WTC11 (cell line): ENCODE measurements at places on chromosomes 4 and X. TPM values are rescaled to one million over a fixed set of nuclear protein-coding genes. Genes with fewer than 3 reads are reported as not detected.

DNA sequence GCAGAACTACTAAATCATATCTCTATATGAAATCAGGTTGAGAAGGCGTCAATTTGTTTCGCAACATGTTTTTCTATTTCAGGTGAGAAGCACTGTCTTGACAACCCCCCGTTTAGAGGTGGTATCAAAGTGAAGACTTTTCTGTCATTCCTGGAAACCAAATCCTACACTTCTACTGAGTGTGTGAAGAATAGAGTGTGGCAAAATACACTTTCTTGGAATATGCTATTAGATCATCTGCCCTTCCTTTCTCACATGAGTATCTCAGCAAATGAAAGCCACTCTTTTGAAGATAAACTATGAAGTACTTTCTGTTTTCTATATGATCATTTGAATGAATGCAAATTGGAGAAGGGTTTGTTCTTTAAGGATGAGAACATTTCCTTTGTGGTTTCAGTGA, 174.0 kb upstream of the FMR1 start:
- DNase-seq = no peak

- DNase-seq = peak; percentile 72
These were observed 5.0 kb downstream of the PITX2 start for GRCh38 chr4:110617646-110618580.

DNA sequence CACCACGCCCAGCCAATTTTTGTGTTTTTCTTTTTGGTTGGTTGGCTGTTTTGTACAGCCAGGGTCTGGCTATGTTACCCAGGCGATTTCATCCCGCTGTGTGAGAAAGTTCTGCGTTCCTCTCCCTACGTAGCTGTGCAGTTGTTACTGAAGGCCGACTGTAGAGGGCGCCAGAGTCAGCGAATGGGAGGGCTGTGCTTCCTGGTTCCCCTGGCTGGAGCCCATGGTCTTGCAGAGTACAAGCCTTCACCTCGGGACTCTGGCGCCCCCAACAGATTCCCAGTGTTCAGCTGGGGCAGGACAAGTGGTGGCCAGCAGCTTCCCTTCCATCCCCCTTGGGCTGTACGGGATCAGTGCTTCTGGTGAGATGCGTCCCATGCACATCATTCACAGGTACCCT, 5.6 kb upstream of the CT45A1 start:
- peak; percentile 83 for DNase-seq

DNA sequence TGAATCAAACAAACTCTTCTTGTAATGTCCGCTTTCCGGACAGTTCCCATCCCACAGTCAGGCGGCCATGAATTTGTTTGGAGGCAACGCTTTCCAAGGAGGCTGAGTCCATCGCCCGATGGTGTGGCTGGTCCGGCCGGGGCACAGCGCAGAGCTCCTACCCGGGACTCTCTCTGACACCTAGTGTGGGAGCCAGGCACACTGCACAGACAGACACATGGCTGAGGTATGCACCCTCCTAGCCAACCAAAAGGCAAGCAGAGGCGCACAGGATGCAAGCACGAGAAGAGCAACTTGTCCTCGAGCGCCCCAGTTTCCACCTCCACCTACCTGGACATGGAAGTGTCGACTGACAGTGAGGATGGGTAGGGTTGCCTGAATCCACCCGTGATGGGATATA, 87.5 kb downstream of the LEF1 start:
- no peak for DNase-seq

DNA sequence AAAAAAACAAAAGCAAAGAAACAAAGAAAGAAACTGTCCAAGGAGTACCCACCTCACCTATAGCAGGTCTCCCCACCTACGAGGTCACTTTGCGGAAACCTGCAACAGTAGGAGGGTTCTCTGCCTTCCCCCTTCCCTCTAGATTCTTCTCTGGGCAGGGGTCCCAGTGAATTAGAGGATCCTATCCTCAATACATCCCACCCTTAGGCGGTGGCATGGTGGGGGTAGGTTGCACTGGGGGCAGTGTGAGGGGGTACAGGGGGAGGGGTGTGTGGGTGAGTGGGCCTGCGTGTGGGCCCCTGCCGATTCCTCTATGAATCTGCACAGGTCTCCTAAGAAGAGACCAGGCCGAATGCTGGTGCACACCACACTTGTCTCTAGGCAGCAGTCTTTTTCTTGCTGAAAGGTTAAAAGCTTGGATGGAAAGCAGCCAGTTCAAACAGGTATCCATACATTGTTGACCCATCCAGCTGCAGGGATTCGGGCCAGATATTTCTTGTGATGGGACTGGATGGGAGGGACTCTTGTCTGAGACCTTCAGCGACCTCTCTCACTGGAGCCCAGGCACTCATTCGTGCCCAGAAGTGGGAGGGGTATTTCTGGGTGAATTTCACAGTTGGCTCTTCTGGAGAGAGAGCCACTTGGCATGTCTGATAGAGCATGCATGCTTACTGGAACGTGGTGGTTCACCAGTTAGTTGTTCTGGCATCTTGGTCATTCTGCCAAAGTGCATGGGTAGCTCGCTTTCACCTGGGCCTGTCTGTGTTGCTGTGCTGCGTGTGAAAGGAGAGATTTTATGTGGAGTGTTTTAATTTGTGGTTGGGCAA, 65.6 kb downstream of the NBDY start:
- DNase-seq = no peak

- DNase-seq = no peak
These were observed 26.6 kb upstream of the PPP1R2C start for GRCh38 chrX:42804524-42804923.

GRCh38 chr4:69718396-69719271, 41.8 kb downstream of the SULT1B1 start:
- DNase-seq = no peak

DNA sequence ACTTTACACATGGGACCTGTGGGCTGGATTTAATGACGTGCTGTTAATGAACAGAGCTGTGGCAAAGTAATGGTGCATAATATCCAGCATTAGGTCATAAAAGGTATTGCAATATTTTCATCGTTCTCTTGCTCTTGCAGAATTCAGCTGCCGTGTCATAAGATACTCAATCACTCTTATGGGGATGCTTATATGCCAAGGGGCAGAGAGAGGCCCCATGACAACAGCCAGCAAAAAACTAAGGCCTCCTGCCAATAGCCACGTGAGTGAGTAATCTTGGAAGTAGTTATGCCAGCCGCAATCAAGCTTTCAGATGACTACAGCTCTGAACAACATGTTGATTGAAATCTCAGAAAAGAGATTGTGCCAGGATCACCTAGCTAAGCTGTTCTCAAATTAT, 616.9 kb downstream of the FSTL5 start:
- no peak for DNase-seq

DNA sequence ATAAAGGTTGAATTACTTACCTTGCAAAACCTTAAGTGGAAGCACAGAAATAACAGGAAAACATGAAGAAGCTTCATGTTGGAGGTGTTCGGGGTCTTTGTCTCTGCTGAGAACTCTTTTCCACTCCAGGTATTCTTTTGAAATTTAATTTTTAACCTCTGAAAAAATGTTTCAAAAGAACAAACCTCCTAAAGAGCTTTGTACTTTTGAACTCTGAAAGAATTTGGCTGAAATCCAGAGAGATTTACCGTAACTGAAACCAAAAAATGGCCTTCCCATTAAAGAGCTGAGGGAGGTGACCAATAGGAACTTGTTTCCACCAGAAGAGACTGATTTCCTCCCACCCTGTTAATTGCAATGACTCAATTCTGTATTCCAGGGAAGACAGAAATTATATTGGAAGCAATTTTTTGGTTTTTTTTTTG, at the start of gene CFI:
Gene CFI (minus strand): TSS at position 105 of the 425 bp plus-strand sequence. CDS start 28 bp downstream, at position 77.
- no peak for DNase-seq

- no peak for DNase-seq
These were observed 9.5 kb upstream of the GATA1 start for GRCh38 chrX:48776818-48777439.

GRCh38 chr4:168503652-168504362, 7.0 kb downstream of the PALLD start:
- DNase-seq = no peak

DNA sequence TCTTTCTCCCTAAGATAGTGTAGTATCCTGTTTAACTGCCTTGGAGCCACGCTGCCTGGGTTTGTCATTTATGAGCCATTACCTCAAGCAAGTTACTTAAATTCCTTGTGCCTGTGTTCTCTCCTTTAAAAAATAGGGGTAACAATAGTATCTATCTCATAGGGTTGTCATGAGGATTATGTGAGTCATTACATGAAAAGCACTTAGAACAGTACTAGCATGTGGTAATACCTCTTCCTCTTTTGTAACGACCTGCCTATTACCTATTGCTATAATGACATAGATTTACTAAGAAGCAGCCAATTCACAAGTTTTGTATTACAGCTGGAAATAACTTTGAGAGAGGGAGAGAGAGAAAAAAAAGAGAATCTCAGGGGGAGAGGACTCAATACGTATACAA, 834.7 kb downstream of the RAPGEF2 start:
- DNase-seq = no peak

DNA sequence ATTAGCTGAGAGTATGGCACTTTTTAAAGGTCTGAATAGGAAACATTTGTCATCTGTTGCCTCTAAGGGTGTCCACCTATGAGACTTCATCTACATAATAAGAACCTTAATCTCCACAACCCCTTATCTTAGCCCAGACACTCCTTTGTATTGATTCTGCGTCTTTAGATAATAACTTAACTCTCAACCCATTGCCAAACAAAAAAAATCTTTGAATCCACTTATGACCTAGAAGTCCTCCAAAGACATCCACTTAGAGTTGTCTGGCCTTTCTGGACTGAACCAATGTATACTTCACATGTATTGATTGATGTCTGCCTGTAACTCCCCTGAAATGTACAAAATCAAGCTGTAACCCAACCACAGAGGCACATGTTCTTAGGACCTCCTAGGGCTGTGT, 66.0 kb upstream of the CHRNA9 start:
- no peak for DNase-seq

- DNase-seq = no peak
These were observed 1294.9 kb downstream of the ADGRL3 start for GRCh38 chr4:62495032-62495431.

DNA sequence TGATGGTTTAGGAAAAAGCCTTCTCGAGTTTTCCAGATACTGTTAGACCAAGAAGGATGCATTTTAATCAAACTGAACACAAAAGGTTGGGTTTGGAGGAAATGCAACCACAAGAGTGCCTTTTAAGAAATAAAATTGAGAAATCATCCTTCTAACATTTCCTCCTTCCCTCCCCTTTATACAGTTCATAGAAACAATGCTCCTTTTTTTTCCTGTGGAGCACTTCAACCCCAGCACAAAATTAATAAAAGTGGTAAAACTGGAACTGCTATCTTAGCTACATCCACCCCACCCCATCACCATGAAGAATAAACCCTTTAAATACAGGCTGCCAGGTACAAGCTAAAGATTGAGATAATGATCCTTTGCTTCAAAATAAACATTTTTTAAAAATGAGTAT, 211.1 kb downstream of the RELL1 start:
- DNase-seq = no peak

GRCh38 chr4:122764071-122764820, 31.7 kb downstream of the BBS12 start:
- no peak for DNase-seq

DNA sequence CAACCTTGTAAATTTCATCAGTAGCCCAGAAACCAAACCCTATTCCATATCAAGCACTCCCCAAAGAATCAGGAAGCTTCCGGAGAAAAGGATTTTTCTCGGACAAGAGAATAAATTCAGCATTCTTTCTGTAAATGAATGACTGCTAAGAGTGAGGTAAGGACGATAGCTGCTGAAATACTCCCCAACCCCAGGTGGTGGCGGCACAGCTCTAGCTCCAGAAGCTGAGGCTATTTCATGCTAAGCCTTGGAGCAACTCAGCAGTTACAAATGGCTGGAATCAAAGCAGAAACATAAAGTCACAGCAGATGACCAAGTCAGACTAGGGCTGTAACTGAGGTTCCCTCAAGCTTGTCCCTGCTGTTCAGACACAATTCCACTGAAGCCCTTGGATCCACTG, 13.9 kb upstream of the PCDH19 start:
- peak; percentile 42 for DNase-seq

DNA sequence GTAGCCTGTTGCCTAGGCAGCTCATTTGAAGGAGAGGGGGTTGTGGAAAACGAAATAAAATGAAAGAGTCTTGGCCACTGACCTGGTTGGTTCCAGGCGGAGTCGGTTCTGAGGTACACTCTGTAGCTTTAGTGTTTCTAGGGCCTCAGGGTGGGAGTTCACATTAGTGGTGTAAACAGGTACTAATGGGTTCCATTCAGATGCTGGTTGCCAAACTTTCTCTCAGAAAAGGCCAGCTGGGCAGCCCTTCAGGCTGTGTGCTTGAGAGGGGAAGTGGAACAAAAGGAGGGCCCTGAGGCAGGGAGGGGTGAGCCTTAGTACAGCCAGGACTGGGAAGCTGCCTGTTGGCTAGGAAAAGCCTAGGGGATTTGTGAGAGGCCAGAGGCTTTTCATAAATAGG, 24.8 kb downstream of the NHSL2 start:
- peak; percentile 41 for DNase-seq

GRCh38 chr4:35247047-35247446, 997.3 kb downstream of the ARAP2 start:
- DNase-seq = no peak

DNA sequence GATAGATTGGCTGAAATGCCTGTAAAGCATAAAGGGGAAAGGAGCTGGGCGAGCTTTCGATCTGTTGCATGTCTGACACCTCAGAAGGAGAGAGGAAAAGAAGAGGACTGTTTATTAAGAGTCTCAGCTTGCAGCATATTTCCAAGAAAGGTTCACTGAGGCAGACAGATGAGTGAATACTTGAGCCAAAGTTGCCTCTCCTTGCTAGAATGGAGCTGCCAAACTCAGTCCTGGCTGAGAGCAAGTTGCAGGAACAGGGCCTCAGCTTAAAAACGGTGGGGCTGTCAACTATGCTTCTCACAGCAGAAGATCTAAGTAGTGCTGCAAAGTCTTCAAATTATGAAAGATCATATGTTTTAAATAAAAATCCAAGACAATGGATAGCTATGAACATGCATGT, 707.5 kb downstream of the PCDH7 start:
- no peak for DNase-seq

GRCh38 chr4:20612313-20612712, 87.9 kb upstream of the PACRGL start:
- DNase-seq = no peak

- no peak for DNase-seq
These were observed 161.4 kb upstream of the GIMD1 start for GRCh38 chr4:106530024-106530361.

- DNase-seq = no peak
These were observed 209.1 kb upstream of the HCCS start for GRCh38 chrX:10902001-10902400.

Gene EGFL6
- 0.89 to 0.96 TPM (median 0.89 TPM) in 3 replicates for total RNA-seq

Gene USP51
- 6.0 to 6.5 TPM (median 6.4 TPM) in 3 replicates for total RNA-seq

Gene BEX1
- total RNA-seq = 45.2 to 49.3 TPM (median 46.8 TPM) in 3 replicates

Gene TMPRSS11F
- not detected in 3 replicates for total RNA-seq

Gene PSMD10
- total RNA-seq = 49.8 to 57.5 TPM (median 56.4 TPM) in 3 replicates

Gene COL25A1
- 6.6 to 9.3 TPM (median 8.0 TPM) in 3 replicates for total RNA-seq

Gene FGF2
- 115 to 134 TPM (median 127 TPM) in 3 replicates for total RNA-seq

Gene DMP1
- 0.11 TPM in 1 of 3 replicates, not detected in the others for total RNA-seq

Gene CCDC149
- total RNA-seq = 3.9 to 4.8 TPM (median 4.4 TPM) in 3 replicates

Gene POF1B
- 0.09 to 0.23 TPM in 2 of 3 replicates, not detected in the other for total RNA-seq

Gene IQCM
- total RNA-seq = 0.11 TPM in 1 of 3 replicates, not detected in the others

Gene BMP3
- total RNA-seq = 0.53 to 0.55 TPM (median 0.55 TPM) in 3 replicates

Gene CLTRN
- total RNA-seq = 1.4 to 2.2 TPM (median 2.2 TPM) in 3 replicates

Gene LEF1
- 1.2 to 1.6 TPM (median 1.3 TPM) in 3 replicates for total RNA-seq

Gene MSANTD1
- 0.98 to 1.1 TPM (median 0.99 TPM) in 3 replicates for total RNA-seq

Gene ZXDA
- total RNA-seq = 3.2 to 3.6 TPM (median 3.3 TPM) in 3 replicates

Gene SCRG1
- total RNA-seq = not detected in 3 replicates

Gene EDA2R
- 9.1 to 11.9 TPM (median 9.3 TPM) in 3 replicates for total RNA-seq
